ENCODE measurements at places on chromosomes 13 and 19.

DNA sequence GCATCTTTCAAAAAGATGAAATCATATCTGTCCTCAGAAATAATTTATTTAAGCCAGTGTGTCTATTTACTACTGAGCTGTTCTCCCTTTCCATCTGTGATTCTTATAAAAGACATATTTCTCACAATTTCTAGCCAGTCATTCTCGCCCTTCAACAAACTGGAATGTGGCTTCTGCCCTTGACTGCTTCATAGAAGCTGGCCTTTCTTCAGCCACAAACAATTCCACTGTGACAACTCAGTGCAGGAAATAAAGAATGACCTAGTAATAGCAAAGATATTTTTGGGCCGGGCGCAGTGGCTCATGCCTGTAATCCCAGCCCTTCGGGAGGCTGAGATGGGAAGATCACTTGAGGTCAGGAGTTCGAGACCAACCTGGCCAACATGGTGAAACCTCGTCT lies 655.5 kb downstream of the PCDH9 start:
- DNase-seq, result no peak

DNA sequence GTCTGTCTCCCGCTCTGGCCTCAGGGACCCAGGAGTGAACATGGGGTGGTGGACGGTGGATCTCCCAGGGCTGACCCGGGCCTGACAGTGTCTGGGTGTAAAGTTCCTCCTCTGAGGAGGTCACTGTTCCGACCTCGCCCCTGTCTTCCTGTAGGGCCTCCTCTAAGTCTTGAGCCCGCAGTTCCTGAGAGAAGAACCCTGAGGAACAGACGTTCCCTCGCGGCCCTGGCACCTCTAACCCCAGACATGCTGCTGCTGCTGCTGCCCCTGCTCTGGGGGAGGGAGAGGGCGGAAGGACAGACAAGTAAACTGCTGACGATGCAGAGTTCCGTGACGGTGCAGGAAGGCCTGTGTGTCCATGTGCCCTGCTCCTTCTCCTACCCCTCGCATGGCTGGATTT lies at the start of gene SIGLEC9:
SIGLEC9 (plus strand) TSS at position 178 of the 400 bp plus-strand sequence; CDS start at position 247, 69 bp downstream.
- DNase-seq, result no peak

GRCh38 chr13:90205911-90206310 lies 1141.6 kb upstream of the MIR17HG start:
- no peak for DNase-seq

- DNase-seq, result no peak
Measured at GRCh38 chr13:37657134-37657533, 58.6 kb upstream of the POSTN start.

DNA sequence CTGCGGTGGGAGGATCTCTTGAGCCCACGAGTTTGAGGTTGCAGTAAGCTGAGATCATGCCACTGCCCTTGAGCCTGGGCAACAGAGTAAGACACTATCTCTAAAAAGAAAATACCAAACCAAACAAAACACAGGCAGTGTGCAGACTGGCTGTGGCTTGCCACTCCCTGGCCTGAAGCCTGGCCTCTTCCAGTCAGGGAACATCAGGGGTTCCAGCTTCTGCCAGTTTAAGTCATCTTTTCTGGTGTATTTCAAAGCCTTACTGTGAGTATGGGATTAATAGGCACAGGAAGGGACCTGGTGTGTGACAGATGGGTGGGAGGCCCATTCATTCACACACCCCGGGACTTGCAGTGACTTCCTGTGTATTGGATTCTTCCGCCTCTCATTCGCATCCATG lies 27.0 kb upstream of the F2RL3 start:
- DNase-seq, result no peak

DNA sequence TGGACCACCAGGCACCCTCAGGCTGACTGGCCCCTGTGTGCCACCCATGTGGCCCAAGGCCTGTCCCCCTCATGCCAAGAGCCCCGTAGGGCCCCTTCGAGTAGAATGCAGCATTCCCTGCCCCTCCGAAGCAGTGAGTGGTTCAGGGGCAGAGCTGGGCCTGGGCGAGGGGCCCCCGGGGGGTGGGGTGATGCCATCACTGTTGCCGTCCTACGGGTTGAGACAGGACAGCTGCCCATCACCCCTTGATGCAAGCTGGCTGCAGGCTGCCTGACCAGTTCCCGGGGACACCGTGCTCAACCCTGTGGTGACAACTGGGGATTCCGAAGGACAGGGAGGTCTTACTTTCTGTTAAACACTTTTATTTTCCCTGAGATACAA lies 4.7 kb downstream of the SBNO2 start:
- DNase-seq, result no peak

DNA sequence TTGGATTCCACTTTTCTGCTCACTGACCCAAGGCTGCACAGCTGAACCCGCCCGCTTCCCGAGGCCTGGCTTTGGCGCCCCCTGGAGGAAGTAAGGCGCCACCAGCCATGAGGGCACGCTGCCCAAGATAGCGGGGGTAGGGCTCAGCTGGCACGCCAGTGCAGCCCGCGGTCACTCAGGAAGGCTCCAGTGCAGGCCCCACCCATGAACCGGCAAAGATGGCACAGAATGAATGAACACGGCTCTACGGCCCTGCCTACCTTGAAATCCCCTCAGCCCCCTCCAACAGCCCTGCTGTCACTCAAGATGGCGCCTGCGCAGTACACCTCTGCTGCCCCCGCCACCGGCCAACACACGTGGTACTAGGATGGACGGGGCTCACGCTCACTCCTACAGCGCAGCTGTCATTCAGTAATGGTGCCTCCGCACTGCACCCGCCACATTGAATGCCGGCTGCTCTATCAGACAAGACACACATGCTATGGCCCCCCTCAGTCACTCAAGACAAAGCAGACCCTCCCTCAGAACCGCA lies 3.0 kb downstream of the PEG3 start:
- DNase-seq, result no peak

GRCh38 chr13:32414580-32414979 lies 13.3 kb downstream of the N4BP2L1 start:
- no peak for DNase-seq

DNA sequence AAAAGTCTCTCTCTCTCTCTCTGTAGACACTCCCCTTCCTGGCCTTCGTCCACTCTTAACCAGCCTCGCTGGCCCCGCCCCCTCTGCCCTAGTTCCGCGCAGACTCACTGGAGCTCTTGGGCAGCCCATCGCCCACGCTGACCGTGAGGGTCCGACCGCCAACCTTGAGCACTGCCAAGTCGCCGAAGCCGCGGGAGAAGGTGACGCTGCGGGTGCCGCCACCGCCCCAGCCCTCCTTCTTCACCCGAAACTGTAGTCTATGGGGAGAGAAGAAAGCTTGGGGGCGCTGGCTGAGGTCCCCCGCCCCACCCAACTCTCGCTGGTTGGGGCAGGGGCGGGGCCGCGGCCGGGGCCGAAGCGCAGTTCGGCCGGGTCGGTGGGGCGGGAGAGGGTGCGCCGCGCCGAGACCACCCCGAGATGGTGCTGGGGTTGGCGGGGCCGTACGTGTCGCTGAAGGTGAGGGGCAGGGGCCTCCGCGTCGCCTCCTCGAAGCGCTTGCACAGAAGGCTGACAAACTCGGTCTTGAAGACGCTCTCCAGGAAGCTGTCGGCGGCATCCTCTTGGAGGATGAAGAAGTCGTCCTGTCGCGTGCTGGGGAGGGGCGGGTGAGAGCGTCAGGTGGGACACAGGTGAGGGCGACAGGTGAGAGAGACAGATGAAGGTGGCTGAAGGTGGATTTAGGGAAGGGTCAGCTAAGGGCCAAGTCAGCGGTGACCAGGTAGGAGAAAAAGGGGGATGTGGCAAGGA lies 12.6 kb upstream of the ZNF414 start:
- no peak for DNase-seq

GRCh38 chr19:543910-544608 lies at the start of gene GZMM:
TSS of gene GZMM (plus strand) at chr19:544053. CDS start at chr19:544072, 19 bp downstream.
- DNase-seq, result no peak

DNA sequence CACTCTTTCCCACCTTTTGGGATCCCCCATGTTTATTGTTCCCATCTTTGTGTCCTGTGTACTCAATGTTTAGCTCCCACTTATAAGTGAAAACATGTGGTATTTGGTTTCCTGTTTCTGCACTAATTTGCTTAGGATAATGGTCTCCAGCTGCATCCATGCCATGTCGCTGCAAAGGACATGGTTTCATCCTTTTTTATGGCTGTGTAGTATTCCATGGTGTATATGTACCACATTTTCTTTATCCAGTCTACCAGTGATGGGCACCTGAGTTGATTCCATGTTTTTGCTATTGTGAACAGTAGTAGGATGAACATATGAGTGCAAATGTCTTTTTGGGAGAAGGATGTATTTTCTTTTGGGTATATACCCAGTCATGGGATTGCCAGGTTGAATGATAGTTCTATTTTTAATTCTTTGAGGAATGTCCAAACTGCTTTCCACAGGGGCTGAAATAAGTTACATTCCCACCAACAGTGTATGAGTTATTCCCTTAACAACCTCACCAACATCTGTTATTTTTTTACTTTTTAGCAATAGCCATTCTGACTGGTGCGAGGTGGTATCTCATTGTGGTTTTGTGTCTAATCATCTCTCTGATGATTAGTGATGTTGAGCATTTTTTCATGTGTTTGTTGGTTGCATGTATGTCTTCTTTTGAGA lies 55.7 kb upstream of the MEDAG start:
- no peak for DNase-seq

- DNase-seq, result no peak
Measured at GRCh38 chr19:13347367-13347766, 158.9 kb downstream of the CACNA1A start.

Data from hematopoietic multipotent progenitor cell treated with erythropoietin and hydrocortisone succinate and interleukin-3 and kit ligand, for 17 days (in vitro differentiated cells).